ENCODE measurements at places on chromosomes 2 and 18. TPM values are rescaled to one million over a fixed set of nuclear protein-coding genes. Genes with fewer than 3 reads are reported as not detected.
A peak's percentile ranks its signal among the peaks of the same experiment; 100 is the strongest.

GRCh38 chr2:86017901-86018896 is 87.5 kb downstream of the POLR1A start:
- DNase-seq = no peak

GRCh38 chr2:98026927-98027522 is 31.3 kb upstream of the TMEM131 start:
- DNase-seq = peak; percentile 33

DNA sequence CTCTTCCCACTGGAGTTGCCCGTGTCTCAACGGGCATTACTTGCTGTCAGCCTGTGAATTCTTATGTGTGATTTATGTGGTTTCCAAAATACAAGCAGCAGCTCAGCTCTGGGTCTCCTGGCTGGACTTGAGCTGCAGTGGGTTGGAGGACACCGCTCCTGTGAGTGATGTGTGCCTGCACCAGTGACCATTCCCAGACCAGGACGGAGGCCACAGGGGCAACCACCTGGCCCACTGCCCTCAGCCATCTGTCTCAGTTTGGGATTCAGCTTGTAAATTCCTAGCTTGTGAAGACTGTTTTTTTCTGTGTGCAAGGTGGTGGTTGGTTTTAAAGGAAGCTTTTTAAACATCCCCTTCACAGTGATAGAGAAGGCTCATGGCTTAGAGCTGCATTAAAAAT is 261.0 kb downstream of the BCL2 start:
- no peak for DNase-seq

GRCh38 chr2:30226144-30227032 is 4.9 kb upstream of the LBH start:
- DNase-seq = no peak

DNA sequence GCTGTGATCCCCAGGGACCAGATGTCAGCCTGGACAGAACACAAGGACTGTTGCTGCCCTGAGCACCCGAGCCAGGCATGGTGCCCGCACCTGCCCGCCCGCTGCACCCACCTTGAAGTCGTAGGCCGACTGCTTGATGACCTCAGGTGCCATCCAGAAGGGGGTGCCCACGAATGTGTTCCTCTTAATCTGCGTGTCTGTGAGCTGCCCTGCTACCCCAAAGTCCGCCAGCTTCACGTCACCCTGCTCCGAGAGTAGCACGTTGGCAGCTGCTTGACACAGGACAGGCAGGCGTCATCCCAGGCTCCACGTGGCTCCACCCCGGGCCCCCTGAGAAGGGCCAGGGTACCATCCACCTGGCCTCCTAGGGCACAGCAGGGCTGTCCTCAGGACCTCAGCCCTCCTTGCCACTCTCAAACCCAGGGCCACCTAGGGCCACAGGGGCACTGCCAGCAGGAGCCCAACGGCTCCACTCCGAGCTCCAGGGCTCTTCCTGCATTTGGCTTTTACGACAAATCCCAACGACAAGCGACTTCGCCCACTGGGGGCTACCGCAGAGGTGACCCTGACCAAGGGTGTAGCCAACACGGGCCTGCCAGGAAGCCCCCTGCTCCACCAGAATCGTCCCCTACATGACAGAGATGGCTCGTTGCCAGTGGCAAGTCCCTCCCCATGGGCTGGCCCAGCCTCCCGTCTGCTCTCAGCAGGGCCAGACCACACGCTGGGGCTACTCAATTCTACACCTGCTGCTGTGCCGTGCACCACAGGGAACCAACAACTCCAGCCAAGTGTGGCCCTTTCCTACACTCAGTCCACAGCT is 9.0 kb downstream of the STK25 start:
- no peak for DNase-seq

- DNase-seq = no peak
Measured at GRCh38 chr2:167406558-167406957, 518.3 kb downstream of the XIRP2 start.

DNA sequence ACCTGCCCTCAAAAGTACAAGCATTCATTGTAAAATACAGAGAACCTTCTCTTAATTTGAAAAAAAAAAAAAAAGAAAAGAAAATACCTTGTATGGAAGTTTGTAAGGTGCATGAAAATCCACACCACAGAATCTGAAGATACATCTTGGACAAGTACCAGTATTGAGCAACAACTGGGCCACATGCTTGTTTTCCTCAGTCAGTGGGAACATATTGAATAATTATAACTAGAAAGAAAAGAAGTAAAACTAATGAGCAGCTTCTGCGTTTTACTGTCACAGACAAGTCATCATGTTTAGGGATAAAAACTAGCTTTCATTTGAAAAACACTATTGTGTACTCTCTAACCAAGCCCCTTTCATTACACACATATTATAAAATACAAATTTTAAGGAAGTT is 5.8 kb upstream of the PEX13 start:
- DNase-seq = peak; percentile 36

DNA sequence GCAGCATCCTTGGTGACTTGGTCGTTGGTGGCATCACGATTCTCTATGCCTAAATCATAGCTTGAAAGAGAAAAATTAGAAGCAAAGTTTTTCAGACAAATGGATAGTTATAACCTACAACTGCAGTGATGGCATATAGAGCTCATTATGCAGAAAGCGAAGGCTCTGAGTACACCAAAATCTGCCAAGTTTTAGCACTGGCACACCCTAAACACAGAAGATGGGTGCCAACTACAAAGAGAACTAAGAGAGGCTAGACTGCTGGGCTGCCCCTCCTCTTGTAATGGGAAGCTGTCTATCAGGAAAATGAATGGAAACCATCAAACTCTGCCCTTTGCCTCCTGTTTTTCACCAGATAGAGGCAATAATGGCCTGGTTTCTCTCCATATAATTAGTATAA is 6.3 kb downstream of the IDH1 start:
- no peak for DNase-seq

DNA sequence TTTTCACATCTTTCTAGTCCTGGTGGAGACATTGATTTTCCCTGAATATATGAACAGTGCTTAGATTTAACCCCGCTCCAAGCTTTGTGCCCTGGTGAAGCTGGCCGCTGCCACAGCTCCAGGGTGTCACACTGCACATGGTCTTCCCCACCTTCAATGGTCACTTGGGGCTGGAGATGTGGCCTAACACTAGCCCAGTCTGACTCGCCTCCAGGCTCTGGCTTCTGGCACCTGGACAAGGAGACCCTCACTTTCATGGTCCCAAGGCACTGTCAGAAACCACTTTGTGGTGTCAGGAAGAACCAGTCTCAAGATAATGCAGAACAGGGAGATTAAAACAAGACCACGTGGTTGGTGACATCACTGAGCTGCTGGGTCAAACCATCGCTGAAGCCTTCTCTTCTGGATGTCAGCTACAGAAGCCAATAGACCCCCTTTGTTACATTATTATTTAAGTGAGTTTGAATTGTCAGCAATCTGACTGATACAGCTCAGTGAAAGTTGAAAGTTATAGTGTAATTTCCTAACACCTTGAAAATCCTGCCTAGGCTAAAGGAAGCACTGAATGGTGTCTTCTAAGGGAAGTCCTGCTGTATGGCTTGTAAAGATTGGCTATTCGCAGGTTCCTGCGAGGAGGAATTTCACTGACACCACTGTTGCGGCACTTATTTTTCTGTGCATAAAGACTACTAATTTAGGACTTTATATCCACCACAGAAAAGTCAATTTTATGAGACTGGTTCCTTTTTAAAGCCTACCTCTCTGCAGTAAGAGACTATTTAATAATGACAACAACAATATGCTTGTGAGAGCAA is 55.0 kb upstream of the CTDP1 start:
- no peak for DNase-seq

DNA sequence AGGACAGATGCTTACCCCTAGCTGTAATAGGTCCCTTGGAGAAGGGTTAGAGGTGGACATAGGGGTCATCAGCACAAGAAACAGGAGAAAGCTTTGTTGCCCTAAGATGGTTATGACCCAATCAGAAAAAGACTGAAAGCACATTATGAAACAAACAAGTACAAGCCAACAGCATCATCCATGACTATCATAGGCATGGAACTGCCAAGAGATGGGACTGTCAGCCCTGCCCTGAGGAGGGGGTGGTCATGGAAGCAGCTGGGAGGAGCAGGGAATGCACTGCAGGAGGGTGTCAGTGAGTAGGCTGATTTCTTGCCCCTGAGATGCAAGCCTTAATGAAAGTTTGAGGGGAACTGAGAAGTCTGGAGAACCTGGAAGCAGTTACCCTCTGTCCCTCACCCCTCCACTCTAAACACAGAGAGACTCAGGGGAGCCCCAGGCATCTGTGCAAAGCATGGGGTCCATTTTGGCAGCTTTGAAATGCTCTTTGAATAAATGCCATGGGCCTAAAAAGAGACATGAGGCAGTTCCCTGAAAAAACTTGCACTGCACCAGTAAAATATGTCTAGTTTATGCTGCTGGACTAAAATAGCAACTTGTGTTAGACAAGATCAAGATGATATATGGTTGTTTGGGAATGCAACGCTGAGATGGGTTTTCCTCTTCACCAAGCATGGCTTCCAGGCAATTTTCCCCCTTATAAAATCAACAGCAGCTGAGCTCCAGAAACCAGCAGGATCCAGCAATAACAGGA is 122.7 kb upstream of the ZFP36L2 start:
- DNase-seq = peak; percentile 90

GRCh38 chr18:78939105-78939504 is 40.5 kb upstream of the SALL3 start:
- no peak for DNase-seq

DNA sequence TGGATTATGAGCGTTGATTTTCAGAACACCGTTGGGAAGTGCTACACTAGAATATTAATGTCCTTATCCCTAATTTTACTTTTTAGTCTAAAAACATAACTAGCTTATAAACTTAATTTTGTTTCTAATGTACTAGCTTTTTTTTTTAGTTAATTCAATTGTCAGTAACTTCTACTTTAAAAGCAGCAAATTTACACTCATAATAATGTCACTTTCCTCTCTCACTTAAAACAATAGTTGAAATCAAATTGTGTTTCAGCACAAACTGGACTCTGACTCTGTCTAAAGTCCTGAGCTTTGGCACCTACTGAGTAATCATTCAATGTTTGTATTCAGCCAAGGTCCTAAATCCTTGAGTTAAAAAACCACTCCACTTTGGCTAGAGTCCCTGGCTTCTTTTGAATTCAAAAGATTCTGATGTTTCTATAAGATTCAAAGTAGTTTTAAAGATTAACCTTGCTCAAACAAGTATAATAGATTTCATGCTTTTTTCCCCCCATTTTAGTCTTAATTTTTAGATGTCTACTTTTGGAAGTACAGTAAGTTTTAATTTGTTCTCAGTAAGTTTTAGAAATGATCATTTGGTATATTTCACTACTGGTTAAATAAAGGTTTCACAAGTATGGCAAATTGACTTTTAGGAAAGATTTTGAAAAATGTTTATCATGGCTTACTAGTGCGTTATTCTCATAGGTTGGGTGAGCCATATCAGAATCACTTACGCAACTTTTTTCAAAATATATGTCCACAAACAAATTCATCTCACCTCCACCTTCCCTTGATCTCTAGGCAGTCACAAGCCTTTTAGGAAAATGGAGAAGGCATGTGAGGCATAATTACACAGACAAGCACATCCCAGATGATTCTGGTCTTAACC is 23.4 kb downstream of the CCNYL1 start:
- no peak for DNase-seq

- no peak for DNase-seq
Measured at GRCh38 chr2:72630767-72631166, 195.1 kb downstream of the EXOC6B start.

DNA sequence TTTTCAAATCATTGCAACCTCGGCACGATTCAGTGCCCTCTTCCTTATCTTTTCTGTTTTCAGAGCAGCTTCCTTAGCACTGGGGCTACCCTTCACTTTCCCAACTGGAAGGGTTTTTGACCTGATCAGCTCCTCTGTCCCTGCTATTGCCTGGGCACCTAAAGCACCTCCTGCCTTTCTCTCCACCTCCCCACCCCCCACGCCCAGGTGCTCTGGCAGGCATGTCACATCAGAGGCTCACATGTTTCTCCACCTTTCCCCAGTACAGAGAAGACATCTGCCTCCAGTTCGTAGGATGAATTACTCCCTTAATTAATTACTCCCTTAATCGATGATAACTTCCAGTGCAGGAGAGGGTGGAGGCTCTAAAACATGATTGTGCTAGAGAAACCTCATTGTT is 88.7 kb upstream of the LCLAT1 start:
- no peak for DNase-seq

DNA sequence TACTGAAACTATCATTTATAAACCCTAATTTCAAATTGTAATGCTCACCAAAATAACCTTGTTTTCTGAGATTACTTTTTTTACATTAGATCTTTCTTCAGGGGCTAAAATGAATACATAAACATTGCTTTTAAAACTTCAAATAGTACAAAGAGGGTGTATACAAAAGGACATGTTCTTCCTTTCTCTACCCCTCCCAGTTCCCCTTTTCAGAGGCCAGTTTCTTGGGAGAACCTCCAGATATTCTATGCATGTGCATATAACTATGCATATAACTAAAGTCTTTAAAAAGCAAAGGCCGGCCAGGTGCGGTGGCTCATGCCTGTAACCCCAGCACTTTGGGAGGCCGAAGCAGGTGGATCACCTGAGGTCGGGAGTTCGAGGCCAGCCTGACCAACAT is 10.6 kb upstream of the FAM117B start:
- no peak for DNase-seq

DNA sequence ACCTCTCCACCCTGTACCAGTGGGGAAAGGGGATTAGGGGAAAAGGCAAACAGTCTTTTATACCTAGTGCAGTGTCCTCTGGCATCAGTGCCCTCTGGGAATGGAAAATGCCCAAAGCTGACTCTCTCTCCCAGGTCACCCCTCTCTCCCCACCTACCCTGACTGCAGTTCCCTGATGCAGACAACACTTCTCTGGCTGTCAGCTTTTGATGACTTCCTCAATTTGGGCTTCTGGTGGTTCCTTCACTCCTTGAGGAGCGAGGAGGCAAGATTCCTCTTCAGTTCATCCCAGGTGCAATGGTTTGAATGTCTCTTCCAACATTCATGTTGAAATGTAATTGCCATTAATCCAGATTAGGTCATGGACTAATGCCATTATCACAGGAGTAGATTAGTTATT is 19.7 kb upstream of the PPM1B start:
- no peak for DNase-seq

DNA sequence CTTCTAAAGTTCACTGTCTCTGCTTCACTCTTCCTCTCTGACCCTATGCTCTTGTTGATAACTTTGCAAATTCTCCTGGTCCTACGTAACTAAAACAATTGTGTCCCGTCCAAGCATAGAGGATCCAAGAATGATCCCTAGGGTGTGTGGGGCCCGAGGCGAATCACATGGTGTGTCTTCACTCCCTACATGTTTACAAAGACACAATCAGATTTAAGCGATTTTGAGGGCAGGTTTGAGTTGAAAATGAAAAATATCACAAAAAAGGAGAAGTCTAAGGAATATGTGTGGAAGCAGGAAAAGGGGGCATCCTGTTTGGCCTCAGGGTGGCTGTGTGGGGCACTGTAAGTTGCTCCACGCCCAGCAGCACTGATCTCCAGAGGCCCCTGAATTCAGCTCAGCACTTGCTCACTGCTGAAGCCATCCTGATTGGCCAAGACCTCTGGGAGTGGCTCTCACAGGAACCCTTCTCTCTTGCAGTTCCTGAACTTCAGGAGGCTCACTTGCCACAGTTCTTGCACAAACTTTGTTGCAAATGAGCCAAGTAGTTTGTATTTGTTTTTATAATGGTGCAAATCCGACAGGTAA is 363.6 kb downstream of the ZNF521 start:
- DNase-seq = peak; percentile 34

- DNase-seq = no peak
Measured at GRCh38 chr2:214395040-214395439, 15.8 kb upstream of the VWC2L start.

The DRC1 gene
- total RNA-seq = not detected

The FOXI3 gene
- 1.7 TPM for total RNA-seq

The MAPRE3 gene
- total RNA-seq = 4.1 TPM

The OSBPL6 gene
- total RNA-seq = 0.96 TPM

The UGT1A4 gene
- not detected for total RNA-seq
